ENCODE measurements at places on chromosomes 13 and 19.

DNA sequence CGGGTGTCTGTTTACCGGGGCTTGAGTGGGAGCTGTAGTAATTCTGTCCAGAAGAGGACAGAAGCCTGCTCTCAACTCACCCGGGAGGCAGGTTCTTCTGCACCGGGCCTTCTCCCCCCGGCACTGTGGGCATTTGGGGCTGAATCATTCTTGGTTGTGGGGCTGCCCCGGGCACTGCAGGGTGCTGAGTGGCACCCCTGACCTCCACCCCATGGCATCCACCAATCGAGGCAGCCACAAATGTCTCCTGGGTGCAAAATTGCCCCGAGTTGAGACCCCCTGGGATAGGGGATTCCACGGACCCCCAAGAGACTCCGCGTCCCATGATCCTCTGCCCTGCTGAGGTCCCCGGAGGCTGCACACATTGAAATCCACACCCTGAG is 68.8 kb downstream of the GNG7 start:
- DNase-seq, result no peak

- DNase-seq, result no peak
Observed at GRCh38 chr13:92575777-92576176, 650.8 kb upstream of the GPC6 start.

GRCh38 chr13:111201304-111201940 is 86.3 kb downstream of the ARHGEF7 start:
- DNase-seq, result no peak

- DNase-seq, result no peak
Observed at GRCh38 chr13:95743192-95743591, 66.3 kb downstream of the DNAJC3 start.

- DNase-seq, result no peak
Observed at GRCh38 chr19:16536130-16536529, 6.1 kb downstream of the CHERP start.
